ENCODE measurements at places on chromosomes 5 and 9. TPM values are rescaled to one million over a fixed set of nuclear protein-coding genes. Genes with fewer than 3 reads are reported as not detected.

The SLC34A3 gene
- not detected for total RNA-seq

The NUTM2F gene
- not detected for total RNA-seq

The PCDHGB6 gene
- total RNA-seq: 0.80 TPM

The CTXN3 gene
- total RNA-seq: not detected

The ADAMTS16 gene
- total RNA-seq: 3.7 TPM

The SLC36A2 gene
- not detected for total RNA-seq

The SPINK4 gene
- total RNA-seq: not detected

The PLAC8L1 gene
- 0.34 TPM for total RNA-seq

The FABP6 gene
- 18.0 TPM for total RNA-seq

The PCDHB15 gene
- total RNA-seq: 2.7 TPM

The PHPT1 gene
- 181 TPM for total RNA-seq

The OR1B1 gene
- total RNA-seq: not detected

The LPAR1 gene
- total RNA-seq: 1.6 TPM

The CARTPT gene
- total RNA-seq: not detected

The BARX1 gene
- 11.1 TPM for total RNA-seq

The PRUNE2 gene
- total RNA-seq: 0.38 TPM

The C9orf153 gene
- not detected for total RNA-seq

The HSD17B3 gene
- total RNA-seq: 1.2 TPM

The PCDHA8 gene
- 0.53 TPM for total RNA-seq

The HSPA5 gene
- 110 TPM for total RNA-seq

The PCDHB6 gene
- total RNA-seq: 10.6 TPM

The DDX4 gene
- total RNA-seq: not detected

The AHRR gene
- total RNA-seq: 29.2 TPM

The DNAH5 gene
- 0.30 TPM for total RNA-seq

The PTGS1 gene
- total RNA-seq: 1.1 TPM

The ADGRD2 gene
- not detected for total RNA-seq

The TMC1 gene
- total RNA-seq: 0.19 TPM

The OR2Y1 gene
- not detected for total RNA-seq

The FRMD3 gene
- total RNA-seq: 6.4 TPM

The PDLIM4 gene
- total RNA-seq: 84.1 TPM

The ENTPD2 gene
- total RNA-seq: not detected

The PAM gene
- 70.2 TPM for total RNA-seq

The PCDHB4 gene
- 1.7 TPM for total RNA-seq

The GFI1B gene
- total RNA-seq: not detected

The ROR2 gene
- total RNA-seq: not detected

The IFNA13 gene
- not detected for total RNA-seq

The PTGDS gene
- 1.4 TPM for total RNA-seq

The IL13 gene
- total RNA-seq: 0.42 TPM

The LECT2 gene
- total RNA-seq: not detected

The RALGPS1 gene
- 3.2 TPM for total RNA-seq

The NCS1 gene
- 27.7 TPM for total RNA-seq

The OTP gene
- total RNA-seq: not detected

The PCDHA1 gene
- 2.5 TPM for total RNA-seq

The C9orf85 gene
- 18.0 TPM for total RNA-seq

The KIF4B gene
- total RNA-seq: 0.03 TPM

The PTGR1 gene
- 24.8 TPM for total RNA-seq

The DMRT2 gene
- total RNA-seq: 21.1 TPM

The EGFLAM gene
- total RNA-seq: 5.3 TPM

The IL9 gene
- total RNA-seq: not detected

The SIGMAR1 gene
- 151 TPM for total RNA-seq

The CCL27 gene
- total RNA-seq: 0.23 TPM

The ADAMTSL2 gene
- not detected for total RNA-seq

Measured in A375 (cell line).